H9 (cell line): ENCODE measurements at places on chromosomes 13 and 19. TPM values are rescaled to one million over a fixed set of nuclear protein-coding genes. Genes with fewer than 3 reads are reported as not detected.

DNA sequence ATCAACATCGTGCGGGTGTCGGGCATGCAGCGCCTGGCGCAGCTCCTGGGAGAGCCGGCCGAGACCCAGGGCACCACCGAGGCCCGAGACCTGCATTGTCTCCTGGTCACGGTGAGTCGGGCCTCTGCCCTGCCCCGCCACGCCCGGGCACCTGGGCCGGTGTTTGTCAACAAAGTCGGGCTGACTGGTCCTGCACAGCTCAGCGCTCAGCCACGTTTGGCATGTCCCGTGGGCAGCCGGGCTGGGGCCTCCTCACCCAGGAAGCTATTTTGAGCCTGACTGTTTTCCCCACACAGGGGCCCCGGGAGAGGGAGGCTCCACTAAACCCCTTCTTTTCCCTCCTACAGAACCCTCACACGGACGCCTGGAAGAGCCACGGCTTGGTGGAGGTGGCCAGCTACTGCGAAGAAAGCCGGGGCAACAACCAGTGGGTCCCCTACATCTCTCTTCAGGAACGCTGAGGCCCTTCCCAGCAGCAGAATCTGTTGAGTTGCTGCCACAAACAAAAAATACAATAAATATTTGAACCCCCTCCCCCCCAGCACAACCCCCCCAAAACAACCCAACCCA, 1.3 kb downstream of the GADD45B start:
- peaks cover 7% of the 10 kb centered on the region; the same call in 1 of the 2 replicates for H3K27me3 ChIP-seq
- no peak for DNase-seq
- H3K4me1 ChIP-seq: peaks cover 4% of the 10 kb centered on the region; the same call in 1 of the 2 replicates
- 0 out of 2 replicates have a peak, but pooled peaks cover 3% of the 10 kb centered on the region for H3K36me3 ChIP-seq
- H3K4me3 ChIP-seq: peak overlapping the region; percentile 88
- H3K27ac ChIP-seq: no peak overlapping the region

DNA sequence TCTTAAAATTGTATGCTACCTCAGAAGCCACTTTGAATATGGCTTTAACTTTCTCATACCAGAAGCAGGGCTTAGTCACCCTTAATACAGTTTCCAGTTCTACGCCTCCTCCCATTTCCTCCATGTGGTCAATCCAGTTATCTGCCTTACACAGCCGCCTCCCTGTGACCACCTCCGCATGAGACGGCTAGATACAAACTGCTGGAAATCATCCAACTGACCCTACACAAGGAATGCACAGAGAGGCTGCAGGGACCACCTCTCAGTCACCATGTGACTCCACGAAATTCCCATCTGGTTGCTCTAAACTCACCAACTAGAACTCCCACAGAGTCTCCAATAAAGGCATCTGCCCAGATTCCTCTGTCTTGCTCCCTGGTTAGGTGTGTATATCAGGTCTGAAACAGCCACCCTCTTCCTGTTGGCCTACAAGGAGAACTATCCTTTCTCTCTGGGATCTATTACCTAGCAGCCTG, 6.8 kb downstream of the ZNF564 start:
- no peaks in the 10 kb centered on the region for H3K27me3 ChIP-seq
- no peak for DNase-seq
- H3K4me3 ChIP-seq: no peak overlapping the region
- H3K4me1 ChIP-seq: no peaks in the 10 kb centered on the region
- H3K27ac ChIP-seq: no peak overlapping the region

DNA sequence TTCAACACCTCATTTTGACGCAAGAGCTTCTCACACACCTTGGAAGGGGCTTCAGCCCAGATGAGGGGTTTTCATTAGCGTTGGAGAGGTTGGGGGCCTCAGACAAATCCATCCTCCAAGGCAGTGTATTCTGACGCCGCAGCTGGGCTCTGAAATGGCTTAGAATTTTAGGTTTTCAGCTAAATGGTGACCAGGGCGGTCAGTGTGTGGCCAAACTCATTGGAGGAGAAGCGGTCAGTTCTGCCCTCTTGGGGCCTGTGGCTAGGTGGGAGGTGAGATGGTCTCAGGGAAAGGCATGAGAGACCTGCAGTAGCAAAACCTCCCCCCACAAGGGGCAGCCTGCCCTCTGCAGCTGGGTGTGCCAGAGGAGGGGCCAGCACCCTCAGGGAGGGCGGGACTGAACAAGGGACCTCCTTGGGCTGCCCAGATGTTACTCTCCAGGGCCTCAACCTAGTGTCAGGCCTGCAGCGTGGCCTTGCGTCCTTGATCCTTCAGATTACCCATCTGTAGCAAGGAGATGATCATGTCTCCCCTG, 155.8 kb downstream of the URI1 start:
- no peak overlapping the region for H3K27ac ChIP-seq
- H3K36me3 ChIP-seq: peaks cover 2% of the 10 kb centered on the region; the same call in 1 of the 3 replicates
- H3K4me1 ChIP-seq: no peaks in the 10 kb centered on the region
- no peaks in the 10 kb centered on the region for H3K27me3 ChIP-seq
- no peak overlapping the region for H3K4me3 ChIP-seq

DNA sequence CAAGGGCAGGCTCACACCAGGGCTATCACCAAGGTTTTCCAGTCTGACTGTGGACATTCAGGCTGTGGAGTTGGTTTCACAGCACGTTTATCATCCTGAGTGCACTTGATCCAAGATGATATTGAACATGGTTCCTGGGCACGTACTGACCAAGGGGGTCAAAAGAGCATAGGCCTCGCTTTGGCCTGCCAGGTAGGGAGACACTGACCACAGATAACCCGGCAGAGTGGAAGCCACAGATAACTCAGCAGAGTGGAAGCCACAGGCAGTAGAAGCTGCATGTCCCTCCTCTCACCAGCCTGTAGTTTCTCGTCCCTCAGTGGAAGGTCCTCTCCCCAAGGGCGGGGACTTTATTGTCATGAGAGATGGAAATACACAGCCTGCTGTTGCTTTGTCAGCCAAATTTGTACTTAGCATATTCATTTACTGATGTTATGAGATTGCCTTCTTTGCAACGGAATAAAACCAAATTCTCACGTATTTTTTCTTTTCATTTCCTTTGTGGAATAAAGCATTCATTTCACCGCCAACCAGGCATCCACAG, 8.8 kb upstream of the KRTDAP start:
- DNase-seq: no peak
- H3K27ac ChIP-seq: no peak overlapping the region
- H3K4me1 ChIP-seq: no peaks in the 10 kb centered on the region

SIGLEC5 gene
- total RNA-seq: not detected in 2 replicates

ADAMTSL5 gene
- total RNA-seq: 1.4 and 1.5 TPM in 2 replicates
